NCI-H1417 (cell line): ENCODE measurements at places on chromosomes 3 and 15.
A peak's percentile ranks its signal among the peaks of the same experiment; 100 is the strongest.

- DNase-seq: no peak
These were observed 129.7 kb downstream of the NFKBIZ start for GRCh38 chr3:101979033-101979432.

GRCh38 chr3:29429055-29429679, 148.3 kb downstream of the RBMS3 start:
- no peak for DNase-seq

- DNase-seq: no peak
These were observed 34.5 kb downstream of the POMGNT2 start for GRCh38 chr3:43071313-43071893.

DNA sequence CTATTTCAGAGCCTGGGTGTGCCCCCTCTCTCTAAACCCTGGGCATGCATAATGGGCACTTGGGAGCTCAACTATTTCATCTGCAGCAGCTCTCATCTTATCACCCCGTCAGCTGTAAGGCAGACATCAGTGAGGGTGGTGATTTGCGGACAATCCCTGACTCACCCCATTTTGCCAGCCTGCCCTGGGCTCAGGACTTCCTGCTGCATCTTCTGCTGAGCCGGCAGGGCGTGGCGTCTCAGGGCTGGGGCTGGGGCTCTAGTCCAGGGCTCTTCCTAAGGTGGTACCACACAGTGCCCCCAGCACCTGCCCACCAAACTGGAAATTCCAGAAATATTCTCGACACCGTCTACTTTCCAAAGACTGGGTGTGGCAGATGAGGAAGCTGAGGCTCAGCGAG, 925 bp upstream of the PSTPIP1 start:
- DNase-seq: no peak

- no peak for DNase-seq
These were observed 87.4 kb downstream of the BCHE start for GRCh38 chr3:165749821-165750220.

DNA sequence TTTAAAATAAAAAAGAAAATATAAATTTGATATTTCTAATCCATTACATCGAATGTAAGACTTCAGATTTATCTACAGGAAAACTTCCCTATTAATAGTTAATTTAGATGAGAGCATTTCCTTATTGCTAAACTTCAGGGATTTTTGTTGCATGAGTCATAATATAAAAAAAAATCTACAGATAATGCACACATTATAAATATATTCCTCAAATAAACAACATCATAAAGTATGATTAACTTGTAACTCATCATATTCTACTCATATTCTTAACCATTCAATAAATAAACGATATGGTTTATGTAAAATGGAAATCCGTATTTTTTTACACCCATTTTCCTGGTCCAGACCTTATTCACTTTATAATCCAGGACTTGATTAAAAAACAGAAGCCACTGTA, 477.0 kb downstream of the EPHA3 start:
- no peak for DNase-seq

GRCh38 chr3:48881006-48881405, 17.7 kb downstream of the SLC25A20 start:
- DNase-seq: no peak

GRCh38 chr3:179970746-179971145, 66.0 kb downstream of the PEX5L start:
- DNase-seq: no peak

- DNase-seq: no peak
These were observed 200.3 kb upstream of the PFN2 start for GRCh38 chr3:150170852-150171520.

GRCh38 chr3:195565716-195566115, 18.0 kb downstream of the APOD start:
- DNase-seq: peak; percentile 39

GRCh38 chr15:92611995-92612745, 43.4 kb downstream of the FAM174B start:
- DNase-seq: no peak

DNA sequence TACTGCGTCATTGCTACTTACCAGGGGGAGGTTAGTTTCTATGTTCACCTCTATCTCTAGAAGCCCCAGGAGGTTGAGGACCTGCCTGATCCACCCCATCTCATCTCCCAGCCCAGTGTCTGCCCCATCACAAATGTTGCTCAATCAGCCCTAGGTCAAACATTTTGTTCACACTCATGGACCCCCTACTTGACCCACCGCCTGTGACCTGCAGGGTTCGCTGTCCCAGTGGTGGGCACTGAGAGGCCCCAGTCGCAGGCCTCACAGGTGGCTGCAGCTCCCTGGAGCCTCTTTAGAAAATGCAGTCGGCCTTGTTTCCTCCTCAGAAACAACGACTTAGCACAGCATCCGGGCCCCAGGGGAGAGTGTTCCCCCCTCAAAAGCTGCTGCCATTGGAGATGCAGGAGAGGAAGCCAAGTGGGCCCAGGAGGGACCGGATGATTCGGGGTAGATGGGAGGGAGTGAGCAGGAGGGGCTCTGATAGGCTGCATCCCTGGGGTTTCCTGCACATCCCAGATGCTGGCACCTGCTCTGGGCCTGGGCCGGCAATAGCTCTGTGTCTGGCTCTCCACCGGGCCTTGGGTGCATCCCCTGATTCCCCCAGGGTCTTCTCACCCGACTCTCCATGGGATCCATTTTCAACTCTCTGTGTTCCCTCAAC, 18.4 kb upstream of the INSYN1 start:
- no peak for DNase-seq

- DNase-seq: no peak
These were observed 117.0 kb upstream of the ARL6 start for GRCh38 chr3:97647441-97647982.

GRCh38 chr3:101240719-101241399, 79.5 kb downstream of the IMPG2 start:
- DNase-seq: no peak

- peak; percentile 25 for DNase-seq
These were observed 1.3 kb downstream of the SACM1L start for GRCh38 chr3:45690336-45691035.

DNA sequence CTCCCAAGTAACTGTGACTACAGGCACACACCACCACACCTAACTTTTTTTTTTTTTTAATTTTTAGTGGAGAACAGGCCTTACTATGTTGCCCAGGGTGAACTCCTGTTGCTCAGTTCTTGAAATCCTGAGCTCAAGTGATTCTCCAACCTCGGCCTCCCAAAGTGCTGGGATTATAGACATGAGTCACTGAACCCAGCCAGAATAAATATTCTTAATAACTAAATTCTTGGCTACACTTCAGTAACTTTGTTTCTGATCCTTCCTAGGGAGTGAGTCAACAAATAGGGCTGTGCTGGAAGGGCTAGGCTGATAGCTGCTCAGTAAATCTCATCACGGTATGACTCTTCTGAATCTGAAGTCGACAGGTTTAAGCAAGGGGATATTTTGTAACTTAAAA, 56.6 kb downstream of the P3H2 start:
- no peak for DNase-seq

GRCh38 chr3:149715247-149715646, 37.0 kb downstream of the COMMD2 start:
- DNase-seq: no peak

GRCh38 chr3:168461793-168462192, 366.1 kb upstream of the GOLIM4 start:
- no peak for DNase-seq

DNA sequence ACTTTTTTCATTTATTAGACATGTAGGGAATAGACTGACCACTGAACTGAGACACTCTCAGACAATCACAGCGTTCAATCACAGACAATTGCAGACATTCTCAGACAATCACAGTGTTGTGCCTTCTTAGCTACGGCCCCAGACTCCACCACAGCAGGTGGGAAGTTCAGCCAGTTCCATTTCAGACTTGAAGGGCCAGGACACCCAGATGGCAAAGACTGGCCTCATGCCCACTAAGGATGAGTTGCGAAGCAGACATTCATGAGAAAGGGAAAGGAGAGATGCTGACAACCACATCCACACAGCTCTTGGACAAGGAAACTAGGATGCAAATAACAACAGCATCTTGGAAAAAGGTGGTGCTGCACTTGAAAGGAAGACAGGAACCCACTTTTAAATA, 21.9 kb upstream of the ALDH1L1 start:
- DNase-seq: no peak

- no peak for DNase-seq
These were observed 458.6 kb upstream of the THRB start for GRCh38 chr3:24953060-24953771.

DNA sequence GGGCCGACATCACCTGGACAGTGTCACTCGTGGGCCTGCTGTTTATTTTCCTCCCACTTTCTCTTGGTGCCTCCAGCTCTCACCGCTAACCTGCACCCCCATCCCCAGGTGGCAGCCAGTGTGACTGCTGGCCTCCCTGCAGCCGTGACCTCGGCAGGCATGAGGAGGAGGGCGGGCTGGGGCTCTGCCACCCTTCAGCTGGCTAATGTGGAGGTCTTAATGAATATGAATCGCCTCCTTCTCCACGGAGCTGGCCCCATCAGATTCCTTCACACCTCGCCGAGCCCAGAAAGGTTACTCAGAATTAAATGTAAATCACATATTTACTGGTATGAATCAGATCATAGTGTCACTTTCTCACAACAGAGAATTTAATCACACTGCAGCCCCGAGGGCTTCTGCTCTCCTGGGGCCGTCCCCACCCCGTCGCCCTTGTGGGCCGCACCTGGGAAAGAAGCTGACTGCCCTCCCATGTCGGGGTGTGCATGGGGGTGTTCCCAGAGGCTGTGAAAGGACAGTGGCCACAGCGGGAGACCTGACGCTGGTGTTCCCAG, 171.1 kb upstream of the TLE3 start:
- no peak for DNase-seq

DNA sequence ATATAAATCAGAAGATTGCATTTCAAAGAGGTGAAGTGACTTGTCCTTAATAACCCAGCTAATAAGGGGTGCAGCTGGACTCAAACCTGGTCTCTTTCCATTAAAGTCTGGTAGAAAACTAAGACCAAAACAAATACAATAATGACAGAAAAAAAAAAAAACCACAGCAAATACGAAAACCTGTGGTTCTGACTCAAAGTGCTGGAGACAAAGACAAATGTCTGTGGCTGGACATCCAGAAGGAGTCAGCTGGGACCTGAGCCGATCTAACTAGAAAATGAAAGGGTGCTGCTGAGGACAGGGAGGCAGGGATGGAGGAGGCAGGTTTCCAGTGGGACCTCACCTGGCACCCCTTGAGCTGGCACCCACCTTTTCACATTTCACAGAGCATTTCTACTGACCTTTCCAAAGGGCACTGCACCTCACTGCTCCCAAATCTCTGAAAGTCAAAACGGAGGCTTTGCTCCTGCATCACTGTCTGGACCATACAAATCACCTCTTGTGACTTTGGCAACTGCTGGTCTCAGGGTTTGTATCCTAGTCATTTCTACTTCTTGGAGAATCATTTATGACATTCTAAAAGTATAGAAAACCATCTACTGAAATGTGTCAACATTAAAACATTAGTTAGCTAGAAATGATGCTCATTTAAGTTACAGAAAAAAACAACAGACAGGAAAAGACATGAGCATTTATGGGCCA, 61.7 kb downstream of the CCNL1 start:
- DNase-seq: no peak

- DNase-seq: no peak
These were observed 31.0 kb downstream of the ATP10A start for GRCh38 chr15:25832158-25832557.

- DNase-seq: no peak
These were observed 29.6 kb upstream of the IDH2 start for GRCh38 chr15:90131848-90132247.

- no peak for DNase-seq
These were observed 14.2 kb downstream of the DZIP3 start for GRCh38 chr3:108603691-108604090.

- no peak for DNase-seq
These were observed 6.5 kb upstream of the ETV5 start for GRCh38 chr3:186115239-186115996.

DNA sequence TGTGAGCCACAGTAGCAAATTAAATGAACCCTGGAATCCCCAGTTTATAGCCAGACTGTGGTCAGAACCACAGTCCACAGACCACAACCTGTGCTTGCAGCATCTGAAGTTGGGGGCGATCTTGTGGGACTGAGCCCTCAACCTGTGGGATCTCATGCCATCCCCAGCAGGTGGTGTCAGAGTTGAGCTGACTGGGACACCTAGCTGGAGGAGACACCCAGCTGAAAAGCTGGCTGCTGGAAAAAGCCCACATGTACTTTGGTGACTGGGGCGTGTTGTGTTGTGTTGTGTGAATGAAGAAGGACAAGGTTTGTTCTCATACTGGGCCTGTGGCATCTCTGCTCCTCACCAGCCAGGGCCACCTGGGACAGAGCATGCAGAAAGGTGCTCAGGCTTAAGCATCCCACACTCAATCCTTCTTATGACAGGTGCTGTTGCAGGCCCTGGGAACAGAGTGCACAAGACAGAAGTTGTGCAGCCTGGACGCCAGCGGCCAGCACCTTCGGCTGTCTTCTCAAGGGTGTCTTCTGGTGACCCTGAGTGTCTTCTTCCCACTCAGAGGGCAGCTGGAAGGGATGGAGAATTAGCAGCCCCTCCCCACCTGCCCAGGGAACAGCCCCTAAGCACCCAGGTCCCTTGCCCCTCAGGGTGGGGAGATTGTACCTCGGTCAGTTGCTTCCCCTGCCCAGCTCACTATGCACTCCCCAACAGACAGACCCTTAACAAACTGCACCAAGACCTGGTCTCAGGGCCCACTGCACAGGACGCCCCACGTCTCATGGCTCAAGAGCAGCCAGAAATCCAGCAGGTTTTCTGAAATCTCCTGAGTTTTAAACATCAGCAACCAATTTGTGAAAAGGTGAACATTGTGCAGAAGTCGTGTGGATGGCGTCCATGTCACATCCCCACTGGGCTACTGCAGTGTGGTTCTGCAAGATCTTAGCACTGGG, 2.2 kb upstream of the UROC1 start:
- DNase-seq: no peak

DNA sequence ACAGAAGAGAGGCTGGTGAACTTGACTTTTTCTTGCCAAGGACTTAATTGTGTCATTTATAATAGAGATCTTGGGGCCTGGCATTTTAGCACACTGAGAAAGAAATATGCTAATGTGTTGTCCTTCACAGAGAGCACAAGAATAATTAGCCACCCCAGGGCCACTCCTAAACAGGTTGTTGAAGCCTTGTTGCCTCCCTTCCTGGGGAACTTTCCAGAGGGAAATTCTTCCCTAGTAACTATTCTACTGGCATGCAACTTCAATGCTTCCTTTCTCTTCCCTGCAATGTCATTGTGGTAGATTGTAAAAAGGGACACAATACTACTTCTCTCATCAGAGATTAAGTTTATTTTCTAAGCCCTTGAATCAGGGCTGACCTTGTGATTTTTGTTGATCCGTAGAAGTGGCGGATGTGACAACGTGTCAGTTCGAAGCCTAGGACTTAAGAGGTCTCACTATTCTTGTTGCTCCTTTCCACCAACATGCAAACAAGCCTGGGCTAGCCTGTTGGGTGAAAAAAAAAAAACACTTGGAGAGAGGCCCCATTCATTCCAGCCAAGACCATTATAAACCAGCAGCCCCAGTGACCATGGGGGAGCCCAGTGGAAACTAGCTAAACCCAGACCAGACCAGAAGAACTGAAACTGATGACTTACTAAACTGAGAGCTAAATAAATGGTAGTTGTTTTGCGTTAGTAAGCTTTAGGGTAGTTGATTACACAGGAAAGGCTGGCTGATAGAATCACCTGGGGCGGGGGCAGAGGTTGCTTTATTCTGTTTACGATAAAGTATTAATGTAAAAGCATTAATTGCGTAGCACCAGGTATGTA, 287.2 kb downstream of the SHQ1 start:
- no peak for DNase-seq

- DNase-seq: no peak
These were observed 8.1 kb downstream of the RMDN3 start for GRCh38 chr15:40746916-40747418.

- DNase-seq: no peak
These were observed 7.3 kb downstream of the PRKCD start for GRCh38 chr3:53168175-53168923.
